ENCODE measurements at places on chromosomes 7 and 10. TPM values are rescaled to one million over a fixed set of nuclear protein-coding genes. Genes with fewer than 3 reads are reported as not detected.

DNA sequence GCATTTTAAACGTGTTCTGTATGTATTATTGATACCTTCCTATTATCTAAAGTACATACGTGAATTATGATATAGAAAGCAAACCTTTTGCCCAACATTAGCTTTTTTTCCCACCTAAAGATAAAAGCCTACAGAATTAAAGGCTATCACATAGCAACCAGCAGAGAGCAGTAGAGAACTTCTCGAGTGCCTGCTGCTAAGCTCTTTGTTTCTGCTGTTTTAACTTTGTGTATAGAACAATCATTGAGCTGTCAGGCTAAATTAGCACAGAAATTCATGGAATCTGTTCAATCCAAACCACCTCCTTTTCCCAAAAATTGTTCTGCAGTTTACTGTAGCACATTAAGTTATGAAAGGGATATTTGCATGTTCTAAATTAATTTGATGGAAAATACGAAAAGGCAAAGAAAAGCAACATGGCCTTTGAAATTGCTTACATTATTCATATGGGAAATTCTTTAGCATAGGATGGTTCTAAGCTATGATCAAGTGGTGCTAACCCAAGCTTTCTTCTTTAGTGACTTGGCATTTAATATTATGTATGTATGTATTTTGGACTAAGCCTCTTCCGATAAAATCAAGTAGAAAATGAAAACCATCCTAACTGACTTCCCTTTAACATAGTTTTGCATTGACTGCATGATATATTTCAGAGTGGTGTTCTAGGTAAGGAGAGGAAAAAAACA is 1288.5 kb downstream of the GATA3 start:
- DNase-seq, result no peak

- DNase-seq, result no peak
These were observed 491.0 kb downstream of the LRMDA start for GRCh38 chr10:75922435-75922834.

PSTK gene
- 9.4 TPM for total RNA-seq

GCK gene
- total RNA-seq, result 0.95 TPM
